ENCODE measurements at places on chromosomes 13 and 19.

GRCh38 chr19:47704024-47704423 is 9.2 kb upstream of the EHD2 start:
- H3K27ac ChIP-seq = no peak overlapping the region
- no peak for DNase-seq
- H3K36me3 ChIP-seq = peaks cover 35% of the 10 kb centered on the region
- no peak overlapping the region for H3K4me3 ChIP-seq
- no peaks in the 10 kb centered on the region for H3K4me1 ChIP-seq

DNA sequence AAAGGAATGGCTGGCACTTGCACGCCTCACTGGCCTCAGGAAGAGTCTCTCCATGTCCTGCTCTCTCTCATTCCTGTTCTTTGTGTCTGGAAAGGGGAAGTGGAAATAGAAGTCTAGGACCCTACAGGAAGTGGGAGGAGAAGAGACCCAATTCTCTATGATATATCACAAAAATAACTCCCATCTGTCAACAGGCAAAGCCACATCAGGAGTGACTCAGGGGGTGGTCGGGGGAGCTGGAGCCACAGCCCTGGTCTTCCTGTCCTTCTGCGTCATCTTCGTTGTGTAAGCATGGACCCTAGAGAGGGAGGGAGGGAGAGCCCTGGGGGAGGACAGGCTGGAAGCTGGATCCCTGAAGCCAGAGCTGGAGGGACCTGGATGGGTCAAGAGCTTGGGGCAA is 3.0 kb downstream of the SIGLEC9 start:
- H3K27ac ChIP-seq = no peak overlapping the region
- DNase-seq = no peak
- H3K27me3 ChIP-seq = no peaks in the 10 kb centered on the region
- H3K36me3 ChIP-seq = no peaks in the 10 kb centered on the region
- no peaks in the 10 kb centered on the region for H3K4me1 ChIP-seq

DNA sequence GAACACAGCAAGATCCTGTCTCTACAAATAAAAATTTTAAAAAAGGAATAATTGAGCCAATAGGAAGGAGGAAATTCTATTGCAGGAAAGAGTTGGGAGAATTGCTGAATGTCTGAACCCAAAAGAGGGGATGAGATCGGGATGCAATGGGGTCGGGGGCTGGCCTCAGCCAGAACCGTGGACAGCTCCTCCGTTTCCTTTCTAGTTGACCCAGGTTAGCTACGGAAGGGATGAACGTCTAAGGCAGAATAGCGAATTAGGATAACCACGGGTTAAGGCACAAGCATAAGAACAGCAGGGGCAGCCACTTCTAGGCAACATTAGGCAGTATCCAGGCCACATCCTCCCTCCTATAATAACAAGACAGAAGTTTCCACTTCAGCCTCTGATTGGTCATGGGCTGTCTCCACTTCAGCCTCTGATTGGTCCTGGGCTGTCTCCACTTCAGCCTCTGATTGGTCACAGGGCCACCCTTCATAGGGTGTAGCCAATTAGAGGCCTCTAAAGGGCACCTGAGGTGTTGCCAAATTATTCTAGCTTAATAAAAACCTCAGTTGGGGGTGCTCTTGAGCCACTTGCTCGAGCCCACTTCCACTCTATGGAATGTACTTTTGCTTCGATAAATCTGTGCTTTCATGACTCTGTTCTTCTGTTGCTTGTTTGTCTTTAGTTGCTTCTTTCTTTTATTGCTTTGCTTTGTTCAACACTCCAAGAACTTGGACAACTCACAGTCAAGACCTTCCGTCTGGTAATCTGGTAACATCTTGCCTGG is 24.9 kb upstream of the TPM4 start:
- no peaks in the 10 kb centered on the region for H3K27me3 ChIP-seq
- peak; percentile 50 for DNase-seq
- no peak overlapping the region for H3K27ac ChIP-seq
- H3K4me1 ChIP-seq = no peaks in the 10 kb centered on the region

DNA sequence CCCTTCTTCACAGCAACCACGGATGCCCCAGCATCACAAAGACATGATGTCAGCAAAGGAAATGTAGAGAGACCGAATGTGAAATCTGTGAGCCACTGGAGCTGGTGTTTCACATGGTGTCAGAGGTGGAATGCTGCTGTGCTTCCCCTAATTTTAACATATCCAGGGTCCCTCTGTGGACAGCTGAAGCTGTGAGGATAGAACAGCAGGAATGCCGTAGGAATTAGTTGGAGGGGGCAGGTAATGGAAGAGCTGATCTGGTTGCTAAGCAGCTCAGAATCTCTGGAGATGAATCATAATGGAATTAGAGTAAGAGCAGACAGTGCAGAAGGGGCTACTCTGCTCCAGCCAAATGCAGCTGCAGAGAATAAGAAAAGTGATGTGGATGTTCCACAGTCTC is 68.9 kb upstream of the ZNF835 start:
- no peak overlapping the region for H3K4me3 ChIP-seq
- H3K27me3 ChIP-seq = no peaks in the 10 kb centered on the region
- DNase-seq = no peak

DNA sequence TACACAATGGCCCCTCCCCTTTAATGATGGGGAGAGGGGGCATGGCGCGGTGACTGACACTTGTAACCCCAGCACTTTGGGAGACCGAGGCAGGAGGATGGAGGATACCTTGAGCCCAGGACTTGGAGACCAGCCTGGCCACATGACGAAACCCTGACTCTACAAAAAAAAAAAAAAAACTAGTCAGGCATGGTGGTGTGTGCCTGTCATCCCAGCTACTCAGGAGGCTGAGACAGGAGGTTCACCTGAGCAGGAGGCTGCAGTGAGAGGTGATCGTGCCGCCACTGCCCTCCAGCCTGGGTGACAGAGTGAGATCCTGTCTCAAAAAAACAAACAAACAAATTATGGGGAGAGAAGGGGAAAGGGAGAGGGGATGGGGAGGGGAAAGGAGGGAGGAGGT is 13.8 kb upstream of the ZBTB7A start:
- no peak overlapping the region for H3K4me3 ChIP-seq
- no peak for DNase-seq
- H3K27me3 ChIP-seq = no peaks in the 10 kb centered on the region
- H3K27ac ChIP-seq = no peak overlapping the region

- H3K27me3 ChIP-seq = no peaks in the 10 kb centered on the region
- no peak for DNase-seq
- peaks cover 9% of the 10 kb centered on the region for H3K36me3 ChIP-seq
- H3K4me3 ChIP-seq = no peak overlapping the region
These were observed 67.6 kb downstream of the PIBF1 start for GRCh38 chr13:72849571-72849970.

- H3K4me3 ChIP-seq = no peak overlapping the region
- H3K27ac ChIP-seq = no peak overlapping the region
- no peaks in the 10 kb centered on the region for H3K36me3 ChIP-seq
These were observed 17.7 kb downstream of the NFIX start for GRCh38 chr19:13012690-13013608.

- no peaks in the 10 kb centered on the region for H3K4me1 ChIP-seq
- no peak for DNase-seq
- H3K36me3 ChIP-seq = no peaks in the 10 kb centered on the region
- H3K4me3 ChIP-seq = no peak overlapping the region
- no peak overlapping the region for H3K27ac ChIP-seq
These were observed 155.6 kb upstream of the IRS2 start for GRCh38 chr13:109941951-109942350.

- no peaks in the 10 kb centered on the region for H3K27me3 ChIP-seq
- DNase-seq = no peak
- no peak overlapping the region for H3K4me3 ChIP-seq
- H3K27ac ChIP-seq = no peak overlapping the region
These were observed 28.5 kb upstream of the TEX29 start for GRCh38 chr13:111291908-111292307.

DNA sequence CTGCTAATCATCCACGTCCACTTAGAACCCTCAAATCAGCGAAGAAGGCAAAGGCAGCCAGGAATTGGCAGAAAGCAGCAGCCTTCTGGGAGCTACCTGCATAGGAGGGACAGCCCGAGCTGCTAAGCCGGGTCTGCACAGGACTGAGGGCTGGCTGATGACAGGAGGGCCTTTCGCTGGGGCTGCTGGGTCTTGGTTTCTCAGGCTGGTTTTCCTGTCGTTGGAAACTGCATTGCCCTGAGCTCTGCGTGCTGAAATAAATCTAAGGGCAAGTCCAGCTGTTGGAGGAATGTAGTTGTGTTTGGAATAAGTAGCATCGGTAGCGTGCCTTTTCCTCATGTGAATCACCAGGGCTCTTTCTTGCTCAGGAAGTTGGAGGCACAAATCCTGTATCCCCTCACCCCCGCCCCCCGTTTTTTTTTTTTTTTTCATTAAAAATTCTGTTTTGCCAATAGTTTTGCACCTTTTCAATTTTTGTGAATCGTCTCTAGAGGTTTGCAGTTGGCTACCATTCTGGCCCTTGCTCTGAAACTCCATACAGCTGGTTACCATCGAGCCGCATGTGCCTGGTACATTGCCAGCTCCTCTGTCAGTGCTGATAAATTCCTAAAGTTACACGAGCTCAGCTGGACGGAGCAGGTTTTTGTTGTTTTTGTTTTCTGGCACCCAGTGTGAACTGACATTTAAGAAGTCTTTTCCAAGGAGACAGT is 193.9 kb upstream of the RNF113B start:
- H3K27me3 ChIP-seq = no peaks in the 10 kb centered on the region
- no peak overlapping the region for H3K4me3 ChIP-seq

DNA sequence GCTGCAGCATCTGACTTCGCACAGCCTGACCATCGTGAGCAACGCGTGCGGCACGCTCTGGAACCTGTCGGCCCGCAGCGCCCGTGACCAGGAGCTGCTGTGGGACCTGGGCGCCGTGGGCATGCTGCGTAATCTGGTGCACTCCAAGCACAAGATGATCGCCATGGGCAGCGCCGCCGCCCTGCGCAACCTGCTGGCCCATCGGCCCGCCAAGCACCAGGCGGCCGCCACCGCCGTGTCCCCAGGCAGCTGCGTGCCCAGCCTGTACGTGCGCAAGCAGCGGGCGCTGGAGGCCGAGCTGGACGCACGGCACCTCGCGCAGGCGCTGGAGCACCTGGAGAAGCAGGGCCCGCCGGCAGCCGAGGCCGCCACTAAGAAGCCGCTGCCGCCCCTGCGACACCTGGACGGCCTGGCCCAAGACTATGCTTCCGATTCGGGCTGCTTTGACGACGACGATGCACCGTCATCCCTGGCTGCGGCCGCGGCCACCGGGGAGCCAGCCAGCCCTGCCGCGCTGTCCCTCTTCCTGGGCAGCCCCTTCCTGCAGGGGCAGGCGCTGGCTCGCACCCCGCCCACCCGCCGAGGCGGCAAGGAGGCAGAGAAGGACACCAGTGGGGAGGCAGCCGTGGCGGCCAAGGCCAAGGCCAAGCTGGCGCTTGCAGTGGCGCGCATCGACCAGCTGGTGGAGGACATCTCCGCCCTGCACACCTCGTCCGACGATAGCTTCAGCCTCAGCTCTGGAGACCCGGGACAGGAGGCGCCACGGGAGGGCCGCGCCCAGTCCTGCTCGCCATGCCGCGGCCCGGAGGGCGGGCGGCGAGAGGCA is 13.6 kb downstream of the C19orf25 start:
- no peaks in the 10 kb centered on the region for H3K36me3 ChIP-seq
- H3K27me3 ChIP-seq = peaks cover 54% of the 10 kb centered on the region
- peak; percentile 81 for DNase-seq
- H3K27ac ChIP-seq = no peak overlapping the region

DNA sequence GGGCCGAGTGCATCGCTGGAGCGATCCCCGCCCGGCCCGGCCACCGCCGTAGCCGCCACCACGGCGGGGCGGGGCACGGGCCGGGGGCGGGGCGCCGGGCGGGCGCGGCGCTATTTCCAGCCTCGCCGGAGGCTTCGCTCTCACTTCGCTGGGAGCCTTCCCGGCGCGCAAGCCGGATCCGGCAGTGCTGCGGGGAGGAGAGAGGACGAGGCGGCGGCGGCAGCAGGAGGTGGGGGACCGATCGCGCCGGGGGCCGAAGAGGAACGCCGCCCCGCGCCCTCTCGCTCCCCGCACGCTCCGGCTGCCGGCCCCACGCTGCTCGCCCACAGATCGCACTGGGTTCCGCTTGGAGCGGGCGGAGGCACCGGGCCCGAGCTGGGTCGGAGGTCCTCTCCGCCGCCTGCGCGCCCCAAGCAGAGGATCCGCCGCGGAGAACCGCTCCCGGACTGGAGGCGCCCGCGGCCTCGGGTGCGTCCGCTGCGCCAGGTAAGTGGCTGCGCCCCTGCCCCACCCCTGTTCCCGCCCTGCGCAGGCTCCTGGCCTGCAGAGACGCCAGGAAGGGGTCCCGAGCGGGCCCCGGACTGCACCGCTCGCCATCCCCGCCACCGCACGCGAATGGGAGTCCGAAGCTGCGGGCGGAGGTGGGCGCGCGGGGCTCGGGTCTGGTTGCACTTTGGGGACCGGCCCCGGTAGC is at the start of gene CHST8:
CHST8 (plus strand) TSS at position 143 of the 694 bp plus-strand sequence. CDS start 67,309 bp downstream, outside the sequence.
- H3K4me1 ChIP-seq = peaks cover 5% of the 10 kb centered on the region
- no peak within 1 kb of the TSS for H3K27ac ChIP-seq
- peak within 1 kb of the TSS; percentile 69 for H3K4me3 ChIP-seq

- H3K27ac ChIP-seq = no peak overlapping the region
- H3K27me3 ChIP-seq = no peaks in the 10 kb centered on the region
- H3K4me3 ChIP-seq = no peak overlapping the region
These were observed 30.1 kb upstream of the METTL21C start for GRCh38 chr13:102724923-102725322.

GRCh38 chr13:41384749-41385503 is 72.4 kb upstream of the RGCC start:
- H3K36me3 ChIP-seq = no peaks in the 10 kb centered on the region
- H3K4me3 ChIP-seq = no peak overlapping the region
- no peaks in the 10 kb centered on the region for H3K27me3 ChIP-seq
- H3K27ac ChIP-seq = no peak overlapping the region
- no peak for DNase-seq

DNA sequence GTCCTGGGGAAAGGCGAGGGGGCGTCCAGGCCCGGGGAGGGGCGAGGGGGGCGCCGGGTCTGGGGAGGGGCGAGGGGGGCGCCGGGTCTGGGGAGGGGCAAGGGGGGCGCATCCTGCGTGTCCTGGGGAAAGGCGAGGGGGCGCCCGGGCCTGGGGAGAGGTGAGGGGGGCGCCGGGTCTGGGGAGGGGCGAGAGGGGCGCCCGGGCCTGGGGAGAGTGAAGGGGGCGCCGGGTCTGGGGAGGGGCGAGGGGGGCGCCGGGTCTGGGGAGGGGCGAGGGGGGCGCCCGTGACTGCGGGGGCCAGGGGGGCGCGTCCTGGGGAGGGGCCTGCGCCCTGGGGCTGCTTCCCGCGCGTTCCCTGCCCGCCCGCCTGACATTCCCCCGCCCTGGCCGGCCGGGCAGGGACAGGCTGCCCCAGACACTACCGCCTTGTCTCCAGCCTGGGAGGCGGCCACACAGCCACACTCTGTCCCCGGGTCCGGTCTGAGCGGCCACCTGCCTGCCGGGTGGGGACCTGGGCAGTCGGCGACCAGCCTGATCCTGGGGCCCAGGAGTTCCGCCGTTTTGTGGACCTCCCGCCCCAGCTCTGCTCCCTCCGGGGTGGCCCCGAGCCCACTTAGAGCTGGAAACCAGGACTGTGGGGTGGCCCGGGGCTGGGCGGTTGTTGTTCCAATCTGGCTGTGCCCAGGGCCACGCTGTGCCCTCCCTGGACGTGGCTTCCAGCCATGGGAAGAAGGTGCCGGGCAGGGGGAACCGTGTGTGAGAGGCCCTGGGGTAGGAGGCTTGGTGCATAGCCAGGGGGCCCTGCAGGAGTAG is 11.8 kb downstream of the PALM start:
- no peaks in the 10 kb centered on the region for H3K27me3 ChIP-seq
- H3K4me3 ChIP-seq = no peak overlapping the region
- H3K27ac ChIP-seq = no peak overlapping the region

- H3K27me3 ChIP-seq = no peaks in the 10 kb centered on the region
- H3K27ac ChIP-seq = no peak overlapping the region
- no peaks in the 10 kb centered on the region for H3K36me3 ChIP-seq
These were observed 406.2 kb downstream of the DLEU7 start for GRCh38 chr13:50437252-50437651.

- H3K4me1 ChIP-seq = no peaks in the 10 kb centered on the region
- DNase-seq = peak; percentile 75
- H3K36me3 ChIP-seq = no peaks in the 10 kb centered on the region
- H3K27ac ChIP-seq = no peak overlapping the region
- H3K27me3 ChIP-seq = no peaks in the 10 kb centered on the region
These were observed 139.2 kb downstream of the SLITRK5 start for GRCh38 chr13:87810391-87810801.

All from H9 (cell line).